ENCODE measurements at places on chromosomes 7 and 10.

DNA sequence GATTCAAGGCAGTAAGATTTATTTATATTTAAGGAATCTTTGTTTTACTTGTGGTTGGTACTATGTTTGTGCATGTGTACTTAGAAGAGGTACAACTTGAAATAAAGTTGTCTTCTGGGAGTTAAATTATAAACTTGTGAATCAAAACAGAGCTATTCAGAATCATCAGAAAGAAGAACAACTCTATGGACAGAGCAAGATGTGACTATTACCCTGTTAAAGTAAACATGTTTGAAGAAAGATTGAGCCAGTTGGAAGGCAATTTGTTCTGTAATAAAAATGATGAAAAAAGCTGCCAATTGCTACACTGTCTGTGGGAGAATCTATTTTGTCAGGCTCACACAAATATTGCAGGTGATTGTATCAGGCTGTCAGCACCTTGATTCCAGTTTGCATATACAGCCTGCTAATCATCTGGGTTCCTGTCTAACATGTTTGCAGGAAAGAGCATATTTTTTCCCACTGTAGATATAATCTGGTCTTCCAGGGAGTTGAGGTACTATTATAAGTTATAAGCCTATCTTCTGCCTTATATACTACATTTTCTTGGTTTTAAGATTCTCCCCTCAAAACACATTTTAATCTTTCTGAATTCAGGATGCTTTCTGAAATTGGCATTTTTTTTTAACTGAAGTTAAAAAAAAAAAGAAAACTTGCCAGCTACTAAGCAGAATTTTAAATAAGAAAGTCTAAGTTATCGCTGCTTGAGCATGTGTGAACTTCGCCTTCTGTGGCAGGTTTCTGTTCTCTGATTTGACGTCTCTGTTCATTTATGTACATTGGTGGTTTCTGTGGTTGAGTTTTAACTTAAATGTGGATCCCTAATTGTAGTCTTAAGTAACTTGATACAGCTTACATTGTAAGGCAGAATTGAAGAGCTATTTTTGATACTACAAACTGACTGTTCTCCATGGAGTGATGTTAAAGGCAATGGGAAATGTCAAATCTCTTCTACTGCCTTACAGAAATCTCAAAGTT lies 46.0 kb downstream of the ZNRF2 start:
- DNase-seq = peak; percentile 82

DNA sequence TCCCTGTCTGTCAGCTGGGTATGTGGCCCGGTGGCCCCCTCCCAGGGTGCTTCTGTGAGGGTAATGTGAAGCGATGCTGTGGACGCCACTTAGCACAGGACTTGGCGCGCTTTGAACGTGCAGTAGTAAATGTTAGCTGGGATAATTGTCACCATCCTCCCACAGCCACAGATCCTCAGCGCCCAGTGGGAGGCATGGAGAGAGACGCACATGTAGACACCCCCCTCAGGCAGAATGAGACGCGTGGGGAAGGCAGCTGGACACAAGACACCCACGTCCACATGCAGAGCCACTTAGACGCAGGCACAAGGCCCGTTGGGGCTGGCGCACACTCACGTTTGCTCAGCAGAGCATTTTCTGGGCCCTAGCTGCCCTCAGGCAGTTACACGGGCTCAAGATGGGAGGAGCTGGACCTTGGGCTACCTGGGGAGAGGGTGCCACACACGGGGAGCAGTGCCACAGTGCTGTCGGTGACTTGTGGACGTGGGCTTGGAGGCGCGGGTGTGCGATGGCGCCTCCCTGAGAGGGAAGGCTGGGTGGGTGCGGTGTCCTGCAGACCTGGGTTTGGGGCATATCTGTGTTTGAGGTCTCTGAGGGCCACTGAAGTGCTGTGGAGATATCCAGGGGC lies 26.4 kb downstream of the ADCYAP1R1 start:
- DNase-seq = no peak

- DNase-seq = no peak
Observed at GRCh38 chr10:85858776-85859515, 507.6 kb downstream of the GRID1 start.

DNA sequence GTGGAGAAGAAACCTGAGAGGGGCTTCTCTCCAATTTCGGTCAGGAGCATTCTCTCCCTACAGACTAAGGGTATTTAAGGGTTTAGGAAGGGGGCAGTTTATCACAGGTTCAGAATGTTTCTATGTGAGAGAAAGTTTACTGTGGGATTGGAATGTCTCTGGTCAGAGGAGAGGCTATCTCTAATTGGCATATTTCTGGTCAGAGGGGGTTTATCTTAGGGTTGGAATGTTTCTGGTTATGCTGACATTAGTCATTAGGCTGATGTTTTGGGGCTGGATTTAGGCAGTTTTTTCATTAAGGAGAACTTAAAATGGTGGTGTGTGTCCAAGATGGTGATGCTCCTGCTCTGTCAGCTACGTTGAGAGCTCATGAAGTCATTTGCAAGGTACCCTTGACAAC lies 758.0 kb downstream of the TYW1 start:
- DNase-seq = no peak

- no peak for DNase-seq
Observed at GRCh38 chr7:70047891-70048448, 449.7 kb downstream of the AUTS2 start.

DNA sequence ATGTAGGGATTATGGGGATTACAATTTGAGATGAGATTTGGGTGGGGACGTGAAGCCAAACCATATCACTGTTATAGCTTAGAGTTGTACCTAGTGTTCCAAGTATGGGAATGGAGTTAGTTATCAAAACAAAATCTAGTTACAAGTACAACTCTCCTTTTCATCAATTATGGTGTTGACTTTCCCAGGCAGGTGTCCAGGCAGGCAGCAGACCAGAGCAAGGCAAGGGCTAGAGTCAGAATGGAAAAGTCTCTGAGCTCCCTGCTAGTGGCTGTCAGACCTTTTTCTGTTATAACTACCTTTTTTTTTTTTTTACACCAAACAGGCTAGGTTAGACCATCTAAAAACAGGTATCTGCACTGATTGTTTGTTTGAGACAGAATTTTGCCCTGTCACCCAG lies 29.2 kb downstream of the PTER start:
- no peak for DNase-seq

GRCh38 chr10:72692994-72693781 lies 1.2 kb downstream of the MCU start:
- peak; percentile 32 for DNase-seq

Data from RPMI8226 (cell line).